Stimulated activated CD8-positive, alpha-beta memory T cell treated with anti-CD3 and anti-CD28 coated beads, Interleukin-15, amount 100 ng/mL, for 1 hour (primary cell): ENCODE measurements at places on chromosomes 1 and 21.

- DNase-seq: no peak
Measured at GRCh38 chr1:25711555-25712298, 88.3 kb upstream of the SELENON start.

DNA sequence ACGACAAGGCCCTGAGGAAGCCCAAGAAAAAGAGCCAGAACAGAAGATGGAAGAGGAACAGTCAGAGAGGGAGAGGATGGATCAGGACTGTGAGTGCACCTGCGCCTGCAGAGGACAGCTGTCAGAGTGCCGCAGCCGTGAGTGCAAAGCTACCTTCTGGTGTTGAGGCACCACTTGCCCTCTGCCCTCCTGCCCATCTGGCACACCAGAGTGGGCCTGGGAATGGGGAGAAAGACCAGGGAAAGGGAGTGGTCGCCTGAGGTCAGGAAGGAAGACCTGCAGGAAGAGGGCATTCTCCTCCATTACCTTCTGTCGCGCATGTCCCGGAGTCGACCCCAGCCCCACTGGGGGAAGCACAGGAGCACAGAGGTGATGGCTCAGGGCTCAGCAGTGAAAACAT lies 26.2 kb downstream of the VASH2 start:
- DNase-seq: no peak

DNA sequence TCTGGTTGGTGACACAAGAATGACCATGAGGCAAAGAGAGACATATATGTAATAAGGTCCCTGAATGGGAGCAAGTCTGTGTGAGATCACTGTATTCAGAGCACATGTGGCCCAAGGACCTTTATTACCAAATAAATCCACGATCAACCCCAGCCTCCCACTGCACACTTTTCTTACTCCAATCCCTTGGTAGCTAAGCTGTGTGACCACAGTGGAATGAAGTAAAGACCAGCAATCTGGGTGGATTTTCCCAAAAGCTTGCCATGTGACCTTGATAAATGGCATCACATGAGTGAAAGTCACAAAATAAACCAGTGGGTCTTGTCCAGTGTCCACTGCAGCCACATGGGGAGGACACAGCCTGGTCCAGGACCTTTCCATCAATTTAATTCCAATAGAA lies 36.7 kb upstream of the TLR5 start:
- no peak for DNase-seq

DNA sequence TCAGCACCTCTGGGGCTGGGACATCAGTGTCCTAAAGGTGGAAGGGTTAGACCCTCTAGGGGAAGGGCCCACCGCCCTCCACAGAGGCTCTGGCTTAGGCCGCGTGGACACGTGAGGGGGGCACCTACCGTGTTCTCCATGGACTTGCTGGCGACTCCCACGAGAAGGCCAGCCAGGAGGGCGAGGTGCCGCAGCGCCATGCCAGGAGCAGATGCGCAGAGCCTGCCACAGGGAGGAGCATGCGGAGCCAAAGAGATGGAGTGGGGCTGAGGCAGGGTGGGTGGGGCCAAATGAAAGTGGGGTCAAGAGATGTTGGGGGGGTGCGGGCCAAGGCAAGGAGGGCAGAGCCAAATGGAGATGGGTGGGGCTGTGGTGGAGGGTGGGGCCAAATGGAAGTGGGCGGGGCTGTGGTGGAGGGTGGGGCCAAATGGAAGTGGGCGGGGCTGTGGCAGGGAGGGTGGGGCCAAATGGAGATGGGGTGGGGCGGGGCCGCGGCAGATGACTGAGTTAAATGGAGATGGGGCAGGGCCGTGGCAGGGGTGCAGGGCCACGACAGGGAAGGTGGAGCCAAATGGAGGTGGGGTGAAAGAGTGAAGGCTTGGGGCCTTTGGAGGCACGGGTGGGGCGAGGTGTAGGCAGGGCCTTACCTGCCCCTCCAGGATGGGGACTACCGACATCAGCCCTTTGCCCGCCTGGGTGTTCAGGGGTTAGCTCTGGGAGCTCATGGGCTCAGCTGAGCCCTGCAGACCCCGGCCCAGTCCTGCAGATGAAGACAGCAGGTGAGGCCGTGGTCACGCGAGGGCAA lies 17.4 kb upstream of the RNF223 start:
- DNase-seq: no peak

DNA sequence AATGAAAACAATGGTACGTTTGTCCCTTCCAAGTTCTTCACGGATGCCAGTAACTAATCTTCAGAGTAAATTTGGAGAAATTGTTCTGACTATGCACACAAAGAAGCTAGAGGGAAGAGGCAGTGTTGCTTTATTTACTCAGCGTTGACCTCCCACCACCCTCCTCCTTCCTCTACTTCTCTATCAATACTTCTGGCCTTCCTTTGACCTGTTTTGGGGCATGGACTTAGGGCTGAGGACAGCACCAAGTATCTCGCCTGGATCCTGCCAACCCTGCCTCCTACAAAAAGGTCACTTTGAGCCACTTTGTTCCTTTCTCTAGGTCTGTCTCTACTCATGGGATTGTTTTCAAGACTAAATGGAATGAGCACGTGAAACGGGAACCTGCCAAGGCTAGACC lies 282.6 kb downstream of the DSCAM start:
- DNase-seq: no peak

DNA sequence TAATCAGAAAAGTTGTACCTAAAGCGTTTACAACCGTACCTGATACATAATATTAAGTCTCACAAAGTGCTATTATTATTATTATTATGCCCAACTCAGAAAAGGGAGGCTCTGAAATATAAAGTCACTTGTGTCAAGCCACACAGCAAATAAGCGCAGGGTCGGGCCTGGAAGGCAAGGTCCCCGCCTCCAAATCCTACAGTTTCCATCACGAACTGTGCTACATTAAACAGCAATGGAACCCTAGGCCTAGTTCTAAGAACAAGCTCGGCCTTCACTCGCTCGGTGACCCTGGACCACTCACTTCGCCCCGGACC lies 549 bp downstream of the PARS2 start:
- no peak for DNase-seq

DNA sequence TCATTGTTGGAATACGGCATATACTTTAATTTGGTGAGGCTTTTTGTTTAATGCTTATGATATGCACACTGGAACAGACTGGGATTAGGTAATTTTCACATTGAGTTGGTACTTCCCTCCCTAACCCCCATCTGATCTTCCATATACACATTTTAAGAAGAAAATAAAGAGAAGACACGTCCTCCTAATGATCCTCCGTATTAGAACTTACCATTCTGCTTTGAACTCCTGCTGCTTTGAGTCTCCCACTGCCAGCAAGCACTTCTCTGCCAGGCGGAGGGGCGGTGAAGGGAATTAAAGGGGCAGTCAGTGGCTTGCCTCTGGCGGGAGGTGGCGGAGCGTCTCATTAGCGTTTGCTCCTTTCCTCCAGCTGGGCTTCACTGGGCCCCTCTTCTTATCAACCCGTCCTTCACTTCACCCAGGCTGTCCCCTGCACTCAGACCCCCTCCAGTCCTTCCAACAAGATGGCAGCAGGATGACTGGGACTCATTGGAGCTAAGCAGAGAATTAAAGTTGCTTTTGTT lies 433.4 kb downstream of the KIF26B start:
- DNase-seq: no peak

- DNase-seq: no peak
Measured at GRCh38 chr1:15418806-15419515, 9.3 kb downstream of the EFHD2 start.

DNA sequence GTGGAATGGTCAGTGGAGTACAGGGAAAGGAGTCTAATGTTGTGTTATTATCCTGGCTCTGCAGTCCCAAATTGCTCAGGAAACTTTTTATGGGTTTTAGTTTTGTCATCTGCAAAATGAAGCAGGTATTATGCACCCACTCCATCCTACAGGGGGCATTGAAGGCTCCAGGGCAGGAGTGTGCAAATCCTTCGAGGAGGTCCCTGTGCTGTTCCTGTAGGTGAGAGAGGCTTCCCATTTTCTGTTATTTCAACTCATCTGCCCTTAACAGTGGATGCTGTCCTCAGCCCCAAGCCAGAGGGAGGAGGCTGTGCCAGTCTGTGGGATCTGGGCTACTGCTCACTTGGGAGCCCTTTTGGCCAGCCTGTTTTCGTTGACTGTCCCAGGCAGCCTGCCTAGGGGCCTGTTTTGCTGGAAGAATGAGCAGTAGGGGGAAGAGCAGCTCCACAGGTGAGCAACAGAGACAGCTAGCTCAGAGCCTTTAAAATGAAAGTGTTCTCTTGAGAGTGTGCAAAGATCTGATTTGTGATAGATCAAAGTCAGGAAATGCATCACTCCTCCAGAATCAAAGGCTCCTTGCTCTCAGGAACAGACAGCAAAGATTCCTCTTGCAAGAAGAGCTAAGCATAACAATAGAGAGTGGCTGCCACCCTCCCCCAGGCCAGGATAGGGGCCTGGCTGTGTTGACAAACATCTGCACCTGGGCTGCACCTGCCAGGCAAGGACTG lies 317.6 kb upstream of the PROX1 start:
- DNase-seq: no peak

- DNase-seq: no peak
Measured at GRCh38 chr1:43238991-43239469, 30.8 kb upstream of the TMEM125 start.

DNA sequence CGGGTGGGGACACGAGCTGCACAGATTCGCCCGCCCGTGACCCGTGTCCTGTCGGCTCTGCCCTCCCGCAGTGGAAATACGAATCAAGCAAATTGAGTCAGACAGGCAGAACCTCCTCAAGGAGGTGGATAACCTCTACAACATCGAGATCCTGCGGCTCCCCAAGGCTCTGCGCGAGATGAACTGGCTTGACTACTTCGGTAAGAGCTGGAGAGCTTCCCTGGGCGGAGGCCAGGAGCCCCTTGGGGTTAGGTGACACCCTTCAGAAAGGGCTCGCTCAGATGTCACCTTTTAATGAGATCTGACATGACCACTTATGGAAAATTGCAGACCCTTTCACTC lies 489 bp downstream of the CDCA8 start:
- DNase-seq: no peak

DNA sequence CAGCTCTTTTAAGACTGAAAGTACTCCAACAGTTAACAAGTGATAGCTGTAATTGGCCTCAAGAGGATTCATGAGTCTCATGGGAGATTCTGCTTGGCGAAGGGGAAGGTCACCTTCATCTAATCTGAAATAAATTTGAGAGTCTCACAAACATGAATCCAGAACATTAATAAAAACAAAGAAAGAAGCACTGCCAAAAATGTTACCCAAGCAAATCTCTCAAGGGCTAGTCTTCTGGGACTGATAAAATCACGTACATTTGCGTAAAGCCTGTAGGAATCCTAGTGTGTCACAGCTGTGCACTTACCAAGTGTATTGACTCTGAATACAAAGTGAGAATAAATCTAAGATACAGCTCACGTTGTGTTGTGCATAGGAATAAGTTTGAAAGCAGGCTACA lies 21.2 kb upstream of the NUF2 start:
- DNase-seq: no peak

DNA sequence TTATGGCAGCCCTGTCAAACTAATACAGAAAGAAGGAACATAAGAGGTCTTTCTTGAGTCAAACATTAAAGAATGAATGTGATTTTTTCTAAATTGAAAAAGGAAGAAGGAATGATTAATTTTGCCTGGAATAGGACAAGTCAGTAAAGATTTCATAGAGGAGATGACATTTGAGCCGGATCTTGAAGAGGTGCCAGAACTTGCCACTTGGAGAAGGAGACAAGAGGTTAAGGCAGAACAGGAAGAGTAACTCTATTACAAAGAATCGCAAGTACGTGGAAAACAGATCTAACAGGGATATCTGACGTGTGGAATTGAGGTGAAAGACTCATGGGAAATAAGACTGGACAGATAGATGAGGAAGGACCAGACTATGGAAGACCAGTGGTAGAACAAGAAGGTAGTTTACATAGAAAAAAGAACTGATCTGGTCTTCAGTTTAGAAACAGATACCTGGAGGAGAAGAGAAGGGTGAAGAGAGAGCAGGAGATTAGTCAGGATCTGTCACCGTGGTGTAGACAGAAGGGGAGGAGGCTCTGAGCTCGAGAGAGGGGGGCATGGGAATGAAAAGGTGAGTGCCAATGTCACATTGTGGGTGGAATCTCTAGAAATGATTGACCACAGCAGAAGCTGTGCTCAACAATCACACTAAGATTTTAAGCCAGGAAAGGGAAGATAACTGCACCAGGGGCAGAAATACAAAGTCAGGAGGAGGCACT lies 32.5 kb downstream of the RHOU start:
- DNase-seq: no peak

DNA sequence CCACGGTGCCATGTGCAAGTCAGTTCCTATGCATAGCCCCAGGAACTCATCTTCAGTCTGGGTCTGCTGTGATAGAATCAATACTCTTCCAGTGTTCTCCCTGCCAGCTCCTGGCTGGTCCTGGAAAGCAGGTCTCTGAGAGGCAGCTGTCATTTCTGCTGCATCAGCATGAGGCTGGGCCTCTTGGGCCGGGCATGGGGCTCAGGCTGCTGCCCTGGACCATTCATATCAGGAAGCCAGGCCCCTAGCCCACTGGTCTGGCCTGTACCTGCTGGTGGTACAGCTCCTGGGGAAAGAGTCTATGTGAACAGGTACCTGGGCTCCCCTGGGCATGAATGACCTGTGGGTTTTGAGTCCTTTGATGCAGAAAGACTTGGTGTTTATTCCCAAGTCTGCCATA lies 173.6 kb upstream of the CSF3R start:
- DNase-seq: no peak

- no peak for DNase-seq
Measured at GRCh38 chr1:67741121-67741520, 56.1 kb downstream of the GADD45A start.

DNA sequence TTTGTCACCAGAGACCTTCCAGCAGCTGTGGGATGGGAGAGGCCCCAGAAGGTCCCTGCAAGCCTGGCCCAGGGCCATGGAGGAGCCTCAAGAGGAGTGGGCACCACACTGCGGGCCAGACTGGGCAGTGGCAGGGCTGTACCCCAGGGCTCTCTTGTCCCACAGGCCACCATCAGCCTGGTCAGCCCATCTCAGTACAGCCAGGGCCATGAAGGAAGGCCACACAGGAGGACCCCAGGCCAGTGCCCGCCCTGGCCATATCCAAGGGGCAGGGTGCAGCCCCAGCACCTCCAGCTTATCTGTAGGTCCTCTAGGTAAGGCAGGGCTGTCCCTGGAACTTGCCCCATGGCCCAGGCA lies 3.1 kb upstream of the GNB1 start:
- no peak for DNase-seq

GRCh38 chr1:207807690-207808321 lies 56.0 kb downstream of the CD46 start:
- DNase-seq: no peak

- DNase-seq: peak; percentile 51
Measured at GRCh38 chr1:54800899-54801759, at the start of gene TTC22. Gene TTC22, minus strand, starts transcription at chr1:54801323. Its CDS starts 160 bp downstream, at chr1:54801163.

DNA sequence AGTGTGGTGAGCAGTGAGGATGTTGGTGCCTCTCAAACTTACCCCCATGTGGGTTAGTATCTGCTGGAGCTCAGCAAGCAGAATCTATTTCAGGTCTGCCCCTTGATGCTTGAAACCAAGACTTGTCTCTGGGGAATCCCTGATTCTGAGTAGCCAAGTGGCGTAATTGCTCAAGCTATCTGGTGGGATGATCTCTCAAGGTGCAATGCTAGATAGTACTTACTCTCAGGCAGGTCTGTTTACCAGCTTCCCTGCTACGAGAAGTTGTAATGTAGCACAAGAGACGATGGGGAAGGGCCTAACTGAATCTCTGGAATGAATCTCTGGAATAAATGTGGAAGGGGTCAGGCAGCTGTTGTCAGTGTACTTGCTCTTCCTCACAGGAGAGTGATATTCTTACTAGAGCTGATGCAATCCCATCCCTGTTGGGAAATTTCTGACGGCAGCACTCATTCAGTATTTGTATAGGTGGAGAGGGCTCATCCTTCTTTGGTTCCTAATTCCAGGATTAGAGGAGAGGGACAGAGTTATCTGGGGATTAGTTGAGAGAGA lies 65.4 kb downstream of the MACF1 start:
- no peak for DNase-seq
